HepG2 (cell line): ENCODE measurements at places on chromosomes 1 and 21. TPM values are rescaled to one million over a fixed set of nuclear protein-coding genes. Genes with fewer than 3 reads are reported as not detected.

DNA sequence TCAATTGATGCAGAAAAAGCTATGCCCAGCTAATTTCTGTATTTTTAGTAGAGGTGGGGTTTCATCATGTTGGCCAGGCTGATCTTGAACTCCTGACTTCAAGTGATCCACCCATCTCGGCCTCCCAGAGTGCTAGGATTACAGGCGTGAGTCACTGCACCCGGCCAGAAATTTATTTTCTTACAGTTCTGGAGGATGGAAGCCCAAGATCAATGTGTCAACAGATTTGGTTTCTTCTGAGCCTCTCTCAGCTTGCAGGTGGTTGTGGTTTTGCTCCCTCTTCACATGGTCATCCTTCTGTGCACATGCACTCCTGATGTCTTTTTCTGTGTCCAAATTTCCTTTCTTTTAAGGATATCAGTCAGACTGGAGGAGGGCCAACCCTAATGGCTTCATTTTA is 35.6 kb downstream of the SHCBP1L start:
- no peak for DNase-seq
- H3K36me3 ChIP-seq = no peaks in the 10 kb centered on the region
- H3K4me3 ChIP-seq = no peak overlapping the region
- no peaks in the 10 kb centered on the region; the same call in none of the 2 replicates for H3K27me3 ChIP-seq

DNA sequence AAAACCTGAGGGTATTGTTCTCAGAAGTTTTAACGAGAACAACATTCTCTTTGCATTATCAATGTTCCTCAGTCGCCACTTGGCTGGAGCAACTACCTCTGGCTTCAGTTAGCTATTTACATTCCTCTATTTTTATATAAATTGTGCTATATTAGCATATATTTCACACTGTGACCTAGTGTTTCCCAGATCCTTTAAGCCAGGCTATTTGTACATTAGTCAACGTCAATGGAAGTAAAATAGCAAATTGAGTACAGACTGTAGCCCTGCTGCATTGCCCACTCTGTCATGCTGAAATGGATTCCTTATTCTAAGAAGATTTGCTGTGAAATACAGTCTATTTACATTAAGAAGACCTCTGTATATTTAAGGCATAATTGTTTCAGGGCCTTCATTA is 213.8 kb downstream of the ROR1 start:
- H3K4me1 ChIP-seq = no peaks in the 10 kb centered on the region
- H3K27me3 ChIP-seq = no peaks in the 10 kb centered on the region
- no peak for DNase-seq
- H3K4me3 ChIP-seq = no peak overlapping the region
- no peaks in the 10 kb centered on the region for H3K36me3 ChIP-seq

- no peak overlapping the region for H3K4me3 ChIP-seq
- peaks cover 2% of the 10 kb centered on the region; the same call in 1 of the 2 replicates for H3K36me3 ChIP-seq
- H3K27me3 ChIP-seq = no peaks in the 10 kb centered on the region
- DNase-seq = no peak
Measured at GRCh38 chr1:155383406-155383805, 62.7 kb downstream of the RUSC1 start.

- H3K4me3 ChIP-seq = peak overlapping the region; percentile 55
- no peaks in the 10 kb centered on the region for H3K36me3 ChIP-seq
- H3K4me1 ChIP-seq = peaks cover 32% of the 10 kb centered on the region
- DNase-seq = no peak
- H3K27me3 ChIP-seq = peaks cover 18% of the 10 kb centered on the region
Measured at GRCh38 chr1:3070644-3071564, 1.9 kb downstream of the PRDM16 start.

DNA sequence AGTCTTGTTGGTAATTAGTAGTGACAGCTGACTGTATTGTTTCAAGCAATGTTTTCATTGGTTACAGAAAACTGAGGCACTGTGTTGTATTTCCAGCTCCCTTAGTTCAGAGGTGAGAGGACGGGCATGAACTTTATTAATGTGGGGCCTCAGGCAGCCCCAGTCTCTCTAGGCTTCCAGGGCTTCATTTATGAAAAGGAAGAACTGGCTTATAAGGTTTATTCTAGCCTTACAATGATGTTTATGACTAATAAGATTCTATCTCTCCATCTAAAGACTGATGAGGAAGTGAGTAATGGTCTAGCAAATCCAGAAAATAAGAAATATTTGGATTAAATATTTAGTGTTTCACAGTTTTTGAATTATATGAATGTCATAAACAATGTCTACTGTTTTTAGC is 41.5 kb downstream of the CBS start:
- no peak for DNase-seq
- no peak overlapping the region for H3K4me3 ChIP-seq
- H3K27me3 ChIP-seq = no peaks in the 10 kb centered on the region
- H3K4me1 ChIP-seq = no peaks in the 10 kb centered on the region
- no peak overlapping the region for H3K27ac ChIP-seq

GRCh38 chr1:68157416-68157815 is 74.9 kb downstream of the WLS start:
- no peak overlapping the region for H3K27ac ChIP-seq
- DNase-seq = no peak
- H3K36me3 ChIP-seq = no peaks in the 10 kb centered on the region
- H3K4me3 ChIP-seq = no peak overlapping the region
- no peaks in the 10 kb centered on the region for H3K27me3 ChIP-seq
- H3K4me1 ChIP-seq = no peaks in the 10 kb centered on the region

GRCh38 chr1:217388522-217389065 is 242.3 kb downstream of the GPATCH2 start:
- H3K27ac ChIP-seq = no peak overlapping the region
- no peaks in the 10 kb centered on the region for H3K36me3 ChIP-seq
- DNase-seq = no peak
- H3K27me3 ChIP-seq = no peaks in the 10 kb centered on the region
- no peak overlapping the region for H3K4me3 ChIP-seq

DNA sequence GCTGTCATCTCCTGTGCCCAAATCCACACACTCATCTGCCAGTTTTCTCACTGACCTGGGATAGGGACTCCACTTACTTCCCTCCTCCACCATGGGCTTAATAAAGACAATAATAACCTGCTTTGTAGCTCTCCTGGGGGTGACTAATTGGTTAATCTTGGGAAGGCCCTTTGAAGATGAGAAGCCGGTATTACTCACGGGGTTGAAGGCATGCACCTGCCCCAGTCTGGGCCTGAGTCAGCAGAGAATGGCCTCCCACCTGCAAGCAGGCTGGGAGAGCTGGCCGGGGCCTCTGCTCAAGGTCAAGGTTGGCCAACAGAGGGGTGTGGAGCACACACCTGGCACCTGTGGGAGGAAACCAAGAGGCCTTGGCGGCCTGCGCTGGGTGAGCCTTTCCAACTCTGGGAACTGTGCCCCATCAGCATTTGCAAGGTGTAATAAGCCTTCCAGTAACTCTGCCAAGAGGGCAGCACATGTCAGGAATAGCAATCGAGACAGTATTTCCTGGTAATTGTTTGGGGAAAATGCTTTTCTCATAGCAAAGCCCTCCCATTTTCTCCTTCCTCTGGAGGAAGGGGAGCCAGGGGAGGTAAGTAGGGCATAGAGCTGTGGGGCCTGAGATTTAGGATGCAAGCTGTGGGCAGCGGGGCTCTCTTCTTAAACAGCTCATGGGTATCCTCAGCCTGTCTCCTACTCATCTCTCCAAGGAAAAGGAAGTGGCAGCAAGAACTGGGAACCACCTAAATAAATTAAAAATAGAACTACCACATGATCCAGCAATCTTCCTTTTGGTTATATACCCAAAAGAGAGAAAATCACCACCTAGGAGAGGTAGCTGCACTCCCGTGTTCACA is 49.0 kb downstream of the TOMM20 start:
- no peaks in the 10 kb centered on the region; the same call in 2 of the 3 replicates for H3K27me3 ChIP-seq
- peak overlapping the region; percentile 55 for H3K27ac ChIP-seq
- H3K36me3 ChIP-seq = no peaks in the 10 kb centered on the region
- no peak overlapping the region for H3K4me3 ChIP-seq
- DNase-seq = peak; percentile 71
- peaks cover 86% of the 10 kb centered on the region for H3K4me1 ChIP-seq

DNA sequence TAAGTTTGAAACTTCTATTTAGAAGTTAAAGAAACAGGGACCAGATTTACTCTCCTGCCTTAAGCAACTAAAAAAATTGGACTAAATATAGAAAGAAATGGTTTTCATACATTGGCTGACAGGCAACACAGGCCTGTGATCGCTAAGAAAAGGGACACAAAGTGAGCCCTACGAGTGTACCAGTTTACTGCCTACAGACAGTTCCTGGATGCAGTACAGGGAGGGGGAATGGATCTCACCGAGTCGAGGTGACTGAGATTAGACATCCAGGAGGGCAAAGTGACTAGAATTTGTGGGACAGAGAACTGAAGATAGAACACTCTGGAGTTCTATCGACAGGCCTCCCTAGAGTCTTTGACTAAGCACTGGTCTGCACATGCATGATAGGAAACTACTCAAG is 16.0 kb downstream of the PHC2 start:
- H3K36me3 ChIP-seq = no peaks in the 10 kb centered on the region
- DNase-seq = no peak
- H3K27me3 ChIP-seq = no peaks in the 10 kb centered on the region
- H3K27ac ChIP-seq = no peak overlapping the region

DNA sequence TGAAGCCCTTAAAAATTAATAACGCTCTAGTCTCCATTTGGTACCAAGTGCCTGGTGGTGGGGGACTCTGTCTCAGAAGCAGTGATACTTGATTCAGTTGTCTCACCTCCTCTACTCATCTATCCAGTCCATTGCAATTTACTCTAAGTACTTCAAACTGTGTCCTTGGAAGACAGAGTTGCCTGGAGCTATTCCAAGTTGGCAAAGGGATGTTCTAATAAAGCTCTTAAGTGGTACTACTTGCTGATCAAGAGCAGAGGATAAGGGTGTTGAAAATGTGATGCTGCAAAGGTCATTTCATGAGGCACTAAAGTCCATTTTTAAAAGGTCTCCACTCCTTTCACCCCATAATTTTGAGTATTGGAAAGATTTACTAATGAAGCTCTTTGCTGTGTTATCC is 142.2 kb downstream of the NFIA start:
- H3K27me3 ChIP-seq = no peaks in the 10 kb centered on the region
- H3K27ac ChIP-seq = peak overlapping the region; percentile 1
- no peaks in the 10 kb centered on the region for H3K36me3 ChIP-seq
- H3K4me3 ChIP-seq = no peak overlapping the region
- H3K4me1 ChIP-seq = peaks cover 79% of the 10 kb centered on the region
- no peak for DNase-seq

DNA sequence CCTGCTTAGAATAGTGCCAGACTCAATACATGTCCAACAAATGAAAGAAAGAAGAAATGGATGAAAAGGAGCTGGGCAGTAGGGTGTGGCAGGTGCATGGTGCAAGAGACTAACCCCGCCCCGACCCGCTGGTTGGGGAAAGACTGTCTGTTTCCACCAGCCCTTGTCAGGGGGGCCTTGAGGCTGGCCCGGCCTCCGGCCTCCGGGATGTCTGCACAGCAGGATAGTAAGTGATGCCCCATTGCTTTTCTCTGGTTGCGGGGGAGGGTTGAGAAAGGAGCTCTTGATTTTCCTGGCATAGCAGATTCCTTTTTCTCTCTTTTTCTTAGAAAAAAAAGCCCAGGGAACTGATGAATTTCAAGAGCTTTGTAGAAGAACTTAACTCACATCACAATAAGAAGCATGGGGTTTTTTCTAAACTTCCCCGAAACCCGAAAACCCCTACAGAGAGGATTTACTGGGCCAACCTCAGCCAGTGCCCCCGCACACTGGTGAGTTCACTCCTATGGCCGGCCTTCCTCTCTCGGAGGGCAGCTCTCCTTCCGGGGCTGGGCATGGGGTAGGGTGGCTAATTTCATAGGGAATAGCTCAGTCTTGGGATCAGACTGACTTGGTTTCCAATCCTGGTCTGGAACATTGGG is 12.5 kb upstream of the TTC22 start:
- no peaks in the 10 kb centered on the region for H3K36me3 ChIP-seq
- H3K27me3 ChIP-seq = peaks cover 44% of the 10 kb centered on the region
- no peak for DNase-seq
- no peak overlapping the region for H3K4me3 ChIP-seq
- H3K27ac ChIP-seq = no peak overlapping the region

DNA sequence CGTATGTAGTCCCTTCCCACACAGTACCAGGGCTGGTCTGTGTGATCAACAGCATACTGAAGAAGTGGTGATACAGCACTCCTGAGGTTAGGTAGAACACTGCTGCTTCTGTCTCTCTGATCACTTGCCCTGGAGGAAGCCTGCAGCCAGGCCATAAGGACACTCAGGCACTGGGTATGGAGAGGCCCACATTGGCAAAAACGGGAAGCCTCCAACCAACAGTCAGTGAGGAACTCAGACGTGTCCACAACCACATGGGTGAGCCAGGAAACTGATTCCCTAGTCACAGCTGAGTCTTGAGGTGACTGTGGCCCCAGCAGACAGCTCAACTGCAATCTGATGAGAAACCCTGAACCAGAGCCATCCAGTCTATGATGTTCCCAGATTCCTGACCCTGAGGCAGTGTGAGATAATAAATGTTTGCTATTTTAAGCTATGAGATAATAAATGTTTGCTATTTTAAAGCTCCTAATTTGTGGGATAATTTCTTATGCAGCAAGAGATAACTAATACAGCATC is 62.5 kb downstream of the COQ8A start:
- H3K4me1 ChIP-seq = no peaks in the 10 kb centered on the region
- DNase-seq = no peak
- peaks cover 6% of the 10 kb centered on the region; the same call in 2 of the 3 replicates for H3K36me3 ChIP-seq
- H3K27ac ChIP-seq = no peak overlapping the region
- no peak overlapping the region for H3K4me3 ChIP-seq

GRCh38 chr1:240109920-240110636 is 18.4 kb downstream of the FMN2 start:
- DNase-seq = no peak
- no peaks in the 10 kb centered on the region for H3K4me1 ChIP-seq
- no peak overlapping the region for H3K27ac ChIP-seq

GRCh38 chr1:243288062-243288461 is 32.2 kb downstream of the SDCCAG8 start:
- no peaks in the 10 kb centered on the region for H3K4me1 ChIP-seq
- no peaks in the 10 kb centered on the region for H3K36me3 ChIP-seq
- no peaks in the 10 kb centered on the region for H3K27me3 ChIP-seq
- no peak for DNase-seq

DNA sequence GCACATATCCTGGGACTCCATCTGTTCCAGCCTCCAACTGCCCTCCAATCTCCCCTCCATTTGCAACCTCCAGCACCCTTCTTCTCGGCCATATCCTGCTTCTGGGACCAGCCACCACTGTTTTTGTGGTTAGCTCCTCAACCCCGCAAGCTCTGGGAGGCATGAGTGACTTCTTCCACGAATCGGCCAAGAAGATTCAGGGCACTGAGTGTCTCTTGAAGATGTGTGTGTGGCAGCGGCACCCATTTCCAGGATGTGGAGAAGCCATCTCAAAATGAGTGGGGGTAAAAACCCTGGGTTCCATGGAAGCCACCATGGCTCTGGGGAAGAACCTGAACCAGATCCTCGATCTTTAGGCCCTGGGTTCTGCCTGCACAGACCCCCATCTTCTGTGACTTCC is 194.6 kb downstream of the SLC45A1 start:
- H3K36me3 ChIP-seq = peaks cover 11% of the 10 kb centered on the region
- H3K27me3 ChIP-seq = no peaks in the 10 kb centered on the region
- no peak for DNase-seq
- no peaks in the 10 kb centered on the region for H3K4me1 ChIP-seq
- H3K4me3 ChIP-seq = no peak overlapping the region
- no peak overlapping the region for H3K27ac ChIP-seq

The L1TD1 gene
- not detected in 2 replicates for total RNA-seq

The ATF3 gene
- total RNA-seq = 3.6 and 5.0 TPM in 2 replicates

The DIPK1A gene
- 7.7 and 8.4 TPM in 2 replicates for total RNA-seq

The SH3BGRL3 gene
- total RNA-seq = 12.2 and 13.4 TPM in 2 replicates

The CHD1L gene
- total RNA-seq = 111 and 123 TPM in 2 replicates

The CYP4A11 gene
- total RNA-seq = not detected in 2 replicates

The ATP1A2 gene
- not detected in 2 replicates for total RNA-seq

The NDUFV3 gene
- 29.6 and 35.7 TPM in 2 replicates for total RNA-seq

The OR10Z1 gene
- total RNA-seq = not detected in 2 replicates

The FCER1G gene
- total RNA-seq = 1.3 and 1.5 TPM in 2 replicates

The KRTAP21-2 gene
- not detected in 2 replicates for total RNA-seq

The RNU1-4 gene
- 859 and 11,018 TPM in 2 replicates for total RNA-seq

The OR2T35 gene
- not detected in 2 replicates for total RNA-seq
